ENCODE measurements at places on chromosomes 5 and 9. TPM values are rescaled to one million over a fixed set of nuclear protein-coding genes. Genes with fewer than 3 reads are reported as not detected.

The ANKRD20A1 gene
- total RNA-seq = 0.88 TPM

The RALGDS gene
- total RNA-seq = 29.5 TPM

- DNase-seq = no peak
These were observed 94.6 kb downstream of the ZNF608 start for GRCh38 chr5:124651663-124652513.

- no peak for DNase-seq
These were observed 1217.3 kb downstream of the PTPRD start for GRCh38 chr9:9395539-9395938.
